D721Med (cell line): ENCODE measurements at places on chromosomes 11 and 22.

DNA sequence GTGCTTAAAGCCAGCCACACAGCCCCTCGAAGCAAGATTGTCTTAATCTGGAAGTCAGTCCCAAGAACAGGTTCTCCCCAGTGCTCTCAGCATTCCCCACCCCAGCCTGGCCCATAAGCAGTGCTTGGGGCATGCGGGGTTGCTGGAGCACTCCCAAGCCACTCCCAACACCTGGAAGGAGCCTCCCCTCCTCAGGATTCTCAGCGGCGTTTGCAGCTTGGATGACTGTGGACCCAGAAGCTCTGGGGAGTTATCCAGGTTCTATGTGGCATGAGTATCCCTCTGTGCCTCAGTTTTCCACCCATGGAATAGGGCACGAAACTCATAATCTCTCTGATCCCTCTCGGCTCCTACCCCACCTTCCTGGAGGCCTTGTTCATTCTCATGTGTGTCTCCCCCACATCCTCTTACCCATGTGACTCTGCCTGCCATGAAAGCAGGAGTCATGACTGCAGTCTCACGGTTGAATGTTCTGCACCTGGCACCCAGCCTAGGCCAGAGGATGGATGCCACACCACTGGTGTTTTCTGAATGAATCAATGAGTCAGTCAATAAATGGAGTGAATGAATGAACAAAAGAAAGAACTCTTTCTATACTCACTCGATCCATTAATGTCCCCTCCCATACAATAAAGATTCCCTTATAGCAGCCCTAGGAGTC is 33.4 kb upstream of the WNT7B start:
- DNase-seq = no peak

DNA sequence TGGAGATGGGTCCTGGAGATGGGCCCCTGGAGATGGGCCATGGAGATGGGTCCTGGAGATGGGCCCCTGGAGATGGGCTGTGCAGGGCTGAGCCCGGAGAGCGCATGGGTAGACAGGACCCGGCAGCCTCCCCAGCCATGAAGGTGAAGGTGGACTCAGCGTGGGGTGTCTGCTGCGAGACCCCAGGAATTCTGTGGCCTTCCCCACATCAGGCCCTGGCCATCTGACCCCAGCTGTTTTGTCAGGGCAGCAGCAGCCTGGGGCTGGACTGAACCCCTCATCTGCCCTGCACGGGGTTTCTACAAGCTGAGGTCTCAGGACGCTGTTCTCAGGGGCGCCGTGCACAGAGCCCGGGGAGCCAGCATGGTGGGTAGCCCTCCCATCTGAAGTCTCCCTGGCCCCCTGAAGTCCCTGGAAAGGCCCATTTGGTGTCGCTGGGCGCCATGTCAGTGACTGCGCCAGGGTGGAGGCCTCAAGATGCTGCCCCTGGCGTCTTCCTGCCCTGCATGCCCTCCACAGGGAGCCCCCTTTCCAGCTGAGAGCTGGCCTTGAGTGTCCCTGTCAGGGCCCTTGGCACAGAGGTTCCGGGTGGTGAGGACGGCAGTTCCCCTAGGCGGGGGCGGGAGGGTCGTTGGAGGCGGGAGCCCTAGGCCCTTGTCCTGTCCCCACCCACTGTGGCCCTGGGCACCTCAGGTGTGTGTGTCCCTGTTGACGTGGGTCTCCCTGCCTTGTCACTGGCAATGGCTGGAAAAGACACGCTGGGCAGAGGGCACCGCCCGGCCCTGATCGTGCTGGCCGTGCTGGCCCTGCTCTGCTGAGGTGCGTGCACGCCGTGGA is 5.4 kb downstream of the BRSK2 start:
- no peak for DNase-seq

DNA sequence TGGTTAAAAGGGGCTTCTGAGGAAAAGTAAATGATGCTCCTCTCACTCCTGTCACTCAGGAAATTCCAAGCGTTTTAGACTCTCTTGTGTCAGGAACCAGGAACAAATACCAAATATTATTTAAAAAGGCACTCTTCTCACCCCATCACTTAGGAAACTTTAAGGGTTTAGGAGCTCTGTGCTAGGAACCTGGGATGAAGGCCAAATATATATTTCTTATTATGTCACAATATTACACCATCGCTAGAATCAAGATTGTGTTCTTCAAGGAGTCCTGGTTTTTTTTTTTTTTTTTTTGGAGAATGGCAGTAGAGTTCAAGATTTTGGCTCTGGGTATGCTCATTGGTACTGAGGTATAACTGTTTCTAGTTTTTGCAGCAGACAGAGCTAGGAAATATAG is 79.0 kb upstream of the HEPHL1 start:
- no peak for DNase-seq

DNA sequence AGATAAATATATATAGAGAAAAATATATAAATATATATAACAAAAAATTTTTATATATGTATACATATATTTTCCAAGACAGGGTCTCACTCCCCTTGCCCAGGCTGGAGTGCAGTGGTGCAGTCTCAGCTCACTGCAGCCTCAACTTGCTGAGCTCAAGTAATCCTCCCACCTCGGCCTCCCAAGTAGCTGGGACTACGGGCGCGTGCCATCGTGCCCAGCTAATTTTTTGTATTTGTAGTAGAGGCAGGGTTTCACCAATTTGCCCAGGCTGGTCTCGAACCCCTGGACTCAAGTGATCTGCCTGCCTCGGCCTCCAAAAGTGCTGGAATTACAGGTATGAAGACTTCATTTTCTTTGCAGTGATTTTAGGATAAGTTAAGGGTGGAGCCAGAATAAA is 38.9 kb upstream of the SEPTIN5 start:
- no peak for DNase-seq

GRCh38 chr11:62501432-62501891 is 45.1 kb downstream of the AHNAK start:
- no peak for DNase-seq

DNA sequence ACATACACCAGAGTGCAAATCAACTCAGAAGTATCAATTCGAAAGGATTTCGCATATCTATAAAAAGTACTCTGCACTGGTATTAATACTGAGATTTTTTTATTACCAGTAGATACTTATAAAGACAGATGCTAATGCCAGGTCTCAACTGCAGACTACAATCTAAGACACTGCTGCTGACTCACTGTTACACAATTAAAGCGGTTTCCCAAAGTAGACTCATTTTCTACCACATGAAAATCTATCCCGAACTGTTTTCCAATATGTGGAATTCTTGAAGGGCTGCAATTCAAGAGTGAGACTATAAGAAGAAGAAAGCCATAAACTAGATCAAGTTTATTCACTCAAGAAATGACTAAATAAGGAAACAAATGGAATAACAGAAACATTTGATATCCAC is 57.2 kb upstream of the ARHGAP32 start:
- DNase-seq = no peak

- DNase-seq = no peak
Observed at GRCh38 chr11:69642549-69642912, 1.6 kb downstream of the CCND1 start.

DNA sequence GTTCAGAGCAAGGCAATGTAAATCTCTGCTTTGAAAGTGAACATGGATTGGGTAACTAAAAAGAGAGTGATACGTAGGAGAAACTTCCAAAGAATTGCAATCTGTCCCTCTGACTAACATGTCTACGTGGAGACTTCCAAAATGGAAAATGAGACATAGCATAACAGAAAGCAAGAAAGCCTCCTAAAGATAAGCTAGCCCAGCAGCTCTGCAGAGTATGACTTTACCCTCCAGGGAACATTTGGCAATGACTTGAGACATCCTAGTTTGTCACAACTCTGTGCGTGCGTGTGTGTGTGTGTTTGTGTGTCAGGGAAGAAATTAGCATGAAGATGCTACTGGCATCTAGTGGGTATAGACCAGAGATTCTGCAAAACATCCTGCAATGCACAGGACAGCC is 817.4 kb downstream of the NTM start:
- DNase-seq = no peak

DNA sequence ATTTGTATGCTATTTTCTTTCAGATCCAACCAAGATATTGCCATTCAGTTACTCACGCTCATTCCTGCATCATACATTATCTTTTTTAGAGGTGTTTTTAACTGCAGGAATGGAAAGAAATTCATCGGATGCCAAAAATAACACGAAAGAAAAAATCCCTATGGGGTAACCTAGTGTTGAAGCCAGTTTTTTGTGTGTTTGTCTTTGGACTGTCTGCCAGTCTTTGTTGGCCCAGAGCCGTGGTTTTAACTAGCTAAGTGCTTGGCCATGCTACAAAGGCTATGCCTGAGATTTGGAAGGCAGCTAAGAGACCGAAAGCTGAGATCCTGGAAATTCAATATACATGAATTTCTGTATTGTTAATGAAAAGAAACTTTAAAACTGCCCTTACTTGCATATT is 309.8 kb upstream of the CNTN5 start:
- DNase-seq = no peak

DNA sequence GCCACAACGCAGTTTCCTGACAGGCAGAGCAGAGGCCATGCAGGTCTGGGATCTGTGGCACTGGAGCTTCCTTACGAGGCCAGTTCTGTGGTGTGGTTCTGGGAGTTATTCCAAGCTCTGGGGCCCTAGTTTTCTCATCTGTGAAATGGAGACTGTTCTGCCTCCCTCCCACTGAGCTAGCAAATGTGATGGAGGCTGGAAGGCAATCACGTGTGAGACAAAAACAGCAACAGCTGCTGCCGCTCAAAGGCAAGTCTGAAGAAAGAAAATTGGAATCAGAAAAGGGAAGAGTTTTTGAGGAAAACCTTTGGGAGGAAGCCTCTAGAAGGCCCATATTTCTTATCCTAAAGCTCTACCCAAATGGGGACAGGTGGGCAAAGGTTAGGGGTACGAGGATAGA is 8.3 kb upstream of the RIC3 start:
- no peak for DNase-seq

- no peak for DNase-seq
Observed at GRCh38 chr11:62421996-62422395, 3.2 kb downstream of the SCGB1A1 start.

DNA sequence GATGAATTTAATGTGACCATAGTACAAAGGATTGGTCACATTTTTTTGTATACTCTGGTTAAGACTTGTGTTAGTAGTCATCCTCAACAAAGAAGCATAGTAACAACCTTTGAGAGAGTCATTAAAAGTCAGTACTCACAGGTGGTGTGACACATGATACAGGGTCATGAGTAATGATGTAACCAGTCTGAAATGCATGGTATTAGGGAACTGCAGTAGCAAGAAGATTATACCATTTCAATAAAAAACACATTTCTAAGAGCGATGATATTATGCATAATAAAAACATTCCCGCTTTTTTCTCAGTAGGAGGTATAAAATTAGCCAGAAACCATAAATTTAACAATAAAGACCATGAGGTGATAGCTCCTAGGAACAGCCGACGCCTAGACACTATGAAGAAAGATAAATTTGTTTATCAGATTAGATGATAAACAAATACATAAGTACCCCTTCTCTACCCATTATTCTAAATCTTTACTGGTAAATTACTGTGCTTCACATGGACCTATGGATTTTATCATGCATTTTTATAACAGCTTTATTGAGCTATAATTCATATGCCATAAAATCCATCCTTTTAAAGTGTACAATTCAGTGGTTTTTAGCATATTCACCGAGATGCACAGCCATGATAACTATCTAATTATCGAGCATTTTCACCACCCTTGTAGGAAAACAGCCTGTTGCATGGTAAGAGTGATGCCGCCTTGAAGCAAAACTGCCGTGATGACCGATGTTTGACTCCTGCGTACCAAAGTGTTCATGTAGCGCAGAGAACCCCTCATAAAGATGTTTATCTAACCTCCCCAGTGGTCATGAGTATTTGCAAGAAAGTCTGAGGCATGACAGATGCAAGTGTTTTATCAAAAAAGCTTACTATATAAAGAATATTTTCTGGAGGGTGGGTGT is 41.8 kb downstream of the TMPRSS5 start:
- DNase-seq = no peak

DNA sequence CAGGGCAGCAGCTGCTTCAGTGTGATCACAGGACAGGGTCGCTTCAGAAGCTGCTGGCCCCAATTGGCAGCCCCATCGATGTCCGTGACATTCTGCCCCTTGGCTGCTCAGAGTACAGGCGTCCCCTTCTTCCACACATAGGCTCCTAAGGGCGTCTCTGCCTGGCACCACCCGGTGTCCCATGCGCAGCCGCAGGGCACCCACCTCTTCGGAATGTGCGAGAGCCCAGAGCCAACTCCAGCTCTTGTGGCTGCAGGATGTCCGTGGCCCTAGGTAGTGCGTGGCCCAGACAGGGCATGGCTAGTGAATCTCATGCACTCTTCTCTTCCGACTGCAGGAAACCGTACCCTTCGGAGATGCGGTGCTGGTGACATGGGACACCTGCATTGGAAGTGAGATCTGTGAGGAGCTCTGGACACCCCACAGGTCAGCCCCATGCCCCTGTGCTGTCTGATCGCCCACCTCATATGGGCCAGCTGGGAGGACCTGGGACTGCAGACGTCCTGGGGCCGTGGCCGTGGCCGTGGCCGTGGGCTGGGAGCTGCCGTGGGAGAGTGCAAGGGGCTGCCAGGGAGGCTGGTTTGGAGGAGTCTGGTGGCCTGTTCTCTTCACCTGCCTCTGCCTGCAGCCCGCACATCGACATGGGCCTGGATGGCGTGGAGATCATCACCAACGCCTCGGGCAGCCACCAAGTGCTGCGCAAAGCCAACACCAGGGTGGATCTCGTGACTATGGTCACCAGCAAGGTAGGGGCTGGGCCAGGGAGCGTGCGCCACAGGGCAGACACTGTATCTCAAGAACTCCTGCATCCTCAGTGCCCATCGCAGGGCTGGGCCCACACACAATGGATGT is 20.2 kb downstream of the NADSYN1 start:
- DNase-seq = no peak

DNA sequence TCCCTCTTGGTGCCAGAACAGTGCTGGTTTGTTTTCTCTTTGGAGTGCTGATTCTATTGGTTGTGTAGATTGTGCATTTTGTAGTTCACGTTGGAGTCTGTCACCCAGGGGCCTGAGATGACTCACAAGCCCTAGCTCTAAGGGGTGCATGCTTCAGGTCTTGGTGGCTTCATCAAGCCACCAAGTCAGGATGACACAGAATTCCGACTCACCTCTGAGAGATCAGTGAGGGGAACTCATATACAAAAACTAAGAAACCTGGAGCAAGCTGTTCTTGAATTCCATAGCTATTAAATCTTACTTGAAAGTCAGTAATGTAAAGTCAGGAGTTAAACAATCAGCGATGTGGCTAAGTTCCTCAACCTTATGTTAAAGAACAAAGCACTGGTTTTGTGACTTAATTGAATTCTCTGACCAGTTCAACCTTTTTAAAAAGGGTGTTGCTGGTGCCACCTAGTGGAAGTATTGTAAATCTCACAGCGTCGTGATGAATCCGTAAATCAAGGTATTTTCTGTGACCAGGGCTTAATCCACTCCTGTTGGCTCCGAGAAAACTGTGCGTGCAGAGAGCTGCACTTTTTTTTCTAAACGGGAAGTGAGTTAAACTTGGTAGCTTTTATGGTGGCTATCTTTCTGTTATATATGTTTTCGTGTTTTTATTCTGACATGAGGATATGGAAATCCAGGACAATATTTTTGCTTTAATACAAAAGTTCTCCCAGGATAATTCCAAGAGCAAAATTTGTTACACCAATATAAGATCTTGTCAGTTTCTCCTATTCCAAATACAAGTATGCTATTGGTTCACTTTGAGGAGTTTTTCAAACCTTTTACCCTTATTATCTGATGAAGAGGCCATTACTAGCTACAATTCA is 14.6 kb downstream of the MMP13 start:
- peak; percentile 15 for DNase-seq

- no peak for DNase-seq
Observed at GRCh38 chr22:29877620-29878019, 5.4 kb upstream of the MTMR3 start.
